ENCODE measurements at places on chromosomes 3 and 15.
A peak's percentile ranks its signal among the peaks of the same experiment; 100 is the strongest.

- no peak for DNase-seq
Measured at GRCh38 chr3:52090131-52090932, 34.0 kb upstream of the DUSP7 start.

DNA sequence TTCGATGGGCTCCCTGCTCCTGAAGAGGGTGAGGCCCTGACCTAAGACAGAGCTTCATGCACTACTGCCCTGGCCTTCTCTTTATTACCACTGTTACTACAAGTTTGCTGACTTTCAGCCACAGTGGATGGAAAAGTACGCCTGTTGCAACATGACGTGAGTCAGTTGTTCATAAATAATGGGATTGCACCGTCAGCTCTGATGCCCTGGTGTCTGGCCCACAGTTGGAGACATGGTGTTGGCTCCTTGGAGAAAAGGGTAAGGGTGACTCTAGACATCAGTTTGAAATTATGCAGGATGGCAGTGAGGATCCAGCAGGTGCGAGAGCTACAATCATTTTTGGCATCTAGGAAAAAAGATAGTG is 5.5 kb downstream of the PAQR5 start:
- DNase-seq = no peak

DNA sequence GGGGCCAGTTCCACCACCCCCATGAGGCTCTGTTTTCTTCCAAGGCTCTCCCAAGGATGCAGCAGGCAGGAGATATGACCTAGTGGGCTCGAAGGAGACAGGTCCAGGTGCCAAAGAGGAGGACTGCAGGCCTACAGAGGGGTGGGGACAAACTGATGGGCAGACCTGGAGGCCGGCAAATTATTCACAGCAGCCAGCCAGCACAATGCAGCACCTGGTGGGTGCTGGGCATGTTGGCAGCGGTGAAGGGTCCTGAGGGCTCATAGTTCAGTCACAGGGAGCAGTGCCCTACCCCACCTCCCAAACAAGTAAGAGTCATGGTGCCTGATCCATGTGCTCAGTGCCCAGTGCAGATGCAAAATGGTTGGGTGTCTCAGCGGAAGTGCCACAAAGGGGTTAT is 171.7 kb downstream of the ABHD5 start:
- no peak for DNase-seq

DNA sequence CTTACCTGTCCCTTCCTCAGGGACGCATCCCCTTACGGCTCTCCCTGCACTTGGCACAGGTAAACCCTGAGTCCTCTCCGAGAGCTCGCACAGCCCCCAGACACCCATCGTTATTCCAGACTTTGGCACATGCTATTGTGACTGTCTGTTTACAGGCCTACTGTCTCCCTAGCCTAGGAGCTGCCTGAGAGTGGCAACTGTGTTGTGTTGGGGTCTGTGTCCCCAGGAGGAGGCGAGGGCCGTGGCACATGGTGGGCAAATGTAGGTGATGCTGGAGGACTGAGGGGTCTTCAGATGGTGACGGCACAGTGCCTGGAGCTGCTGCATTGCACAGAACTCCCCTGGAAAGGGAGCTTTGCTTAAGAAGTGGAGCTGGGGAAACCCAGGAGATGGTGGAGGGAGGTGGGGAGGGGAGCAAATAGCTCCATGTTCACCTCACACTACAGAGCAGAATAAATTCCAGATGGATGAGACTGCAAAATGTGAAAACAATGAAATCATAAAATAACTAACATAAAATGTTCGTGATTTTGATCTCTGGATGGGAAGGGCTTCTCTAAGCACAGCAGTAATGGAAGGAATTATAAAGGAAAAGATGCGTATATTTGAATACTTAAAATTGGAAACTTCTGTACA is 96.5 kb downstream of the SMAD6 start:
- no peak for DNase-seq

- no peak for DNase-seq
Measured at GRCh38 chr15:70382762-70383458, 285.2 kb upstream of the TLE3 start.

- DNase-seq = no peak
Measured at GRCh38 chr3:110494093-110494490, 577.5 kb upstream of the NECTIN3 start.

GRCh38 chr15:60660290-60661051 is 181.5 kb upstream of the ICE2 start:
- no peak for DNase-seq

- DNase-seq = no peak
Measured at GRCh38 chr15:99438691-99439523, 126.9 kb upstream of the MEF2A start.

- no peak for DNase-seq
Measured at GRCh38 chr15:72907733-72908132, 124.2 kb upstream of the ADPGK start.

DNA sequence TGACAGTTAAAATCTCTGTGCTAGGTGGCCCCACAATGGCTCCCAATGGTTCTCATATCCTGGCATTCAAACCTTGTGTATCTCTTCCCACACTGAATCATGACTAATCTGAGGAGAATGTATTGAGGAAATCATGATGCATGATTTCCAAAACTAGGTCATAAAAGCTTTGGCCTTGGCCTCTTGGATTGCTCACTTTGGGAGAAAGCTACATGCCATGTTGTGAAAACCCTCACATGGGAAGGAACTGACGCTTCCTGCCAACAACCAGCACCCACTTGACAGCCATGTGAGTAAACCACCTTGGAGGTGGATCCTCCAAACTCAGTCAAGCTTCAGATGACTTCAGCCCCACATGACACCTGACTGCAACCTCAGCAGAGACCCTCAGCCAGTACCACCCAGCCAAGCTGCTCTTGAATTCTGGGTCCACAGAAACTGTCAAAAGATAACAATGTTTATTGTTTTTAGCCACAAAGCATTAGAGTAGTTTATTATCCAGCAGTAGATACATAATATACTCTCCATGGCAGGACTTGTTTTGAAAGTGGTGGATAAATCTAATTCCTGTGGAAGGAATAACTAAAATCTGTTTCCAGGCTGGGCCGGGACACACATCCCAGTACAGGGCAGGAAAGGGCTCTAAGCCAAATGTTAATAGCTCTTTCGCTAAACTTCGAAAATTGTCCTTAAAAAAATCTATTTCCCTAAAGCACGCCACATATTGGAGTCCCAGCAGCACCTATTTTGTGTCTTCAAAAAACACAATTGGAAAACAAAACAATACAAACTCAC is 1.0 kb upstream of the ZNF620 start:
- peak; percentile 18 for DNase-seq

DNA sequence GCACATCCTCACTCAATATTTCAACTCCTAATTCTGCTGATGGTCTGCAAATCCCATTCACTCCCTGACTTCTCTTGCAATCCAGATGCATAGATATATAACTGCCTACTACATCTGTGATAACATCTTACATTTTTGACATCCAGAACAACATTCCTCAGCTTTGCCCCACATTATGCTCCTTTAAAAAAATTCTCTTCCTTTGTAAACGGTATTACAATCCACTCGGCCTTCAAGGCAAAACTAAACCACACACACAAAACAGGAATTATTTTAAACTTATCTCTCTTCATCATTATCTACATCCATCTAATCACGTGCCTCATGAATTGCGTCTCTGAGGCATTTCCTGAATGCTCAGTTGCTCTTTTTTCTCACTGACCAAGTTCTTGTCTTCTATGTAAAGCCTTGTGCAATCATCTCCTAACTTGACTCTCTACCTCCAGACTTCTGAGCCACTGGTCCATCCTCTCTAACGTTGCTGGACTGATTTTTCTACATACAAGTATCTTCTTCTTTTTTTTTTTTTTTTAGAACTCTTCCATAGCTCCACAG is 117.0 kb downstream of the SATB1 start:
- DNase-seq = no peak

DNA sequence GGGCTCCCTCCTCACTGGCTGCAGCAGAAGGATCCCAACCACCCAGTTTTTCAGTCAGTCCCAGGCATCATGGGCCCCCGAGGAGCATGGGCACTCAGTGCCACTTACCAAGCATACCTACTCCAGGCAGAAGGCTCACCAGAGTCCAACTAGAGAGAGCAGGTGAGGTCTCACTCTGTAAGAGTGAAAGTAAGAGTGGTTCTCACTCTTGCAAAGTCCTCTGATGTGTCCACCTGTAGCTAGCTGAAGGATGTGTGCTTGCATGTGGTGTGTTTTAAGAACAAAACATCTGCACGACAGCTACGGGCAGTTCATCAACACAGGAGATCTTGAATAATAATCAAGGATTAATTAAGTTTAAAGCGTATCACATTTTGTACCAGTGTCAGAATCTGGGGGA is 49.7 kb downstream of the CCK start:
- no peak for DNase-seq

- no peak for DNase-seq
Measured at GRCh38 chr3:60703956-60704736, 547.1 kb downstream of the FHIT start.

DNA sequence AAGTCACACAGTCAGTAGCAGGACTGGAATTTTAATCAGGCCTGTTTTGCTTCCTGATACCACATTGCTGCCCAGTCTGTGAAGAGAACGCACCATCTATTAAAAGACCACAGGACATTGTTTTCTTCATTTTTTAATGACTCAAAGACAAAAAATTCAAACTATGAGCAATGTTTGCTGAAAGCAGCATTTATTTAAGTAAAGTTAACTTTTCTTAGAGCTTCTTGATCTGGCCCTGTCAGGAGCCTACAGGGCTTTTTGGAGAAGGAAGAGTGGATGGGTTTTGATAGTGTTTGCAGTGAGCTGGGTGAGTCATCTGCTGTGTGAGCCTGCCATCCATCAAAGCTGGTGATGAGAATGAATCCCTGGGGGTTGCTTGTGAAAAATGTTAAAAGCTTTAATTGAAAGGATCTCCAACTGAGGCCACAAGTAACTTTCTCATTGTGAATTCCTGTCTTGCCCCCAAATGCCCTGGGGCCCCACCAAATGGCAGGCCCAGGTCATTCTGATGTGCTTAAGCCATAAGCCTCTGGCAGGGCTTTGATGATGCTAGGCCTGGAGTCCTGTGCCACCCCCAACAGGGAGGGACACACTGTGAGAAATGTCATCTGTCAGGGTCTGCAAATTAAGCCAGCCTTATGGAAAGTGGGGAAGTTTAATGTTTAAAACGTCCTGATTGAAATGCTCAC is 136.2 kb upstream of the PFN2 start:
- DNase-seq = no peak

GRCh38 chr3:154188846-154189245 is 67.7 kb downstream of the ARHGEF26 start:
- DNase-seq = no peak

DNA sequence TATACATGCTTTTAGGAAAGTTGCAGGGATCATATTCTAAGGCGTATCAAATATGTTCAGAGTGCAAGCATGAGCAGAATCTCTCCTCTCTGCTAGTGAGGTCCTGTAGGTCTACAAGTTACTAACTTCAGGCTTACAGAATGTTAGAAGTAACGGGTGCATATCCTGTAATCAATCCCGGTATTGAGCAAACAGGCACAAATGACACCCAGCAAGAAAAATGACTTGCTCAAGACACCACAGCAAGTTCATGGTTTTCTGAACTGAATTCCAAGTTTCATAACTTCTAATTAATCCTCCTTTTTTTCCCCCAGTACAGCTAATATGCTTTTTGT is 353.9 kb upstream of the TPRG1 start:
- no peak for DNase-seq

DNA sequence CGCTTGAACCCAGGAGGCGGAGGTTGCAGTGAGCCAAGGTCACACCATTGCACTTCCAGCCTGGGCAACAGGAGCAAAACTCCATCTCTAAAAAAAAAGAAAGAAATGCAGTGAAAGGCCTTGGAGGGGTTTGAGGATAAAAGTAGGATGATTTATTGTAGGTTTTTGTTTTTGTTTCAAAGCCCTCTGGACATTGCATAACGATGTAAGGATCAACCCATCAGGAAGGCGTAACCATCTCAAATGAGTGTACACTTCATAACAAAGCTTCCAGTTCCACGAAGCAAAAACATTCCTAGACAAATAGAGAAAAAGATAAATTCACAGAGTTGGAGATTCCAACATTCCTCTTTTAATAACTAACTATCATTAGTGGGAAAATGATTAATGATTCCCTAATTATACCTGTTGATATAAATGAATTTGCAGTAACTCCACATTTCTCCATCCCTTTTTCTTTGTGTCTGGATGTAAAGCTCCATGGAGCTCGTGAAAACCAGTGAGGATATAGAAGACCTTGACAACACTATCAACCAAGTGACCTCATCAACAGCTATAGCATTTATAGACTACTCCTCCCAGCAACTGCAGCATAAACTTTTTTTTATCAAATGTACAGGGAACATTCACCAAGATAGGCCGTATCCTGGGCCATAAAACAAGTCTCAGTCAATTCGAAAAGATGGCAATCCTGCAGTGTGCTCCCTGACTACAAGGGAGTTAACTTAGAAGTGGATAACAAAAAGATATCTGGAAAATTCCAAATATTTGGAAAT is 48.7 kb upstream of the PPP4R2 start:
- no peak for DNase-seq

DNA sequence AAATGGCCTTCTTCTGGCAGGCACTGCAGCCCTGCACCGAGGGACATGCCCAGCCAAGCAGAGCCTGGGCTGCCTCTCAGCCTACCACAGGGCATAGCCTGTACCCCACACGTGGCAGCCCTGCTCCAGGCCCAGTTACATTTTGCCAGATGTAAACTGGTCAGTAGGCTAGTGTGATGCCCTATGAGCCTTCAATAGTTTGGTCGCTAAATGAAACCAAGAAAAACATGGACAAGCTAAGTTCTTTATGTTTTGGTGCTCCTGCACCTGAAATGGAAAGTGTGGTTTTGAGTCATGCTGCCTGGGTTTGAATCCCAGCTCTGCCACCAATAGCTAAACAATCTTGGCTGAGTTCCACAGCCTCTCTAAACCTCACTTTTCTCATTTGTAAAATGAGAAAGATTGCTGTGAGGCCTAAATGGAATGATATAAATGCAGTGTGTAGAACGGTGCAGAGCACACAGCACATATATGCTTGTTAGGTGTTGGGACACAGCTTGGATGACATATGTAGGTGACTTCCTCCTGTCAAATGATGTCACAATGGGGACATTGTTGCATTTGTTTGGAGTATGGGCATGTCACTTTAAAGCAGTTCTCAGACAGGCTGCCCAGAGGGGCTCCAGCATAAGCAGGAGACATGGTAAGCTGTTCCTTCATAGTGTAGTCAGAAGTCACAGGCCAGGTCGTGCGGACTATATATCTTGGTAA is 57.4 kb downstream of the ZBTB38 start:
- DNase-seq = peak; percentile 21

All from Calu3 (cell line).